ENCODE measurements at places on chromosomes 1 and 21. TPM values are rescaled to one million over a fixed set of nuclear protein-coding genes. Genes with fewer than 3 reads are reported as not detected.

Gene C1orf52
- 13.4 TPM for polyA plus RNA-seq

Gene LCE1D
- not detected for polyA plus RNA-seq

Gene FAM43B
- 0.29 TPM for polyA plus RNA-seq

Gene BOLA1
- 19.2 TPM for polyA plus RNA-seq

Gene NCAM2
- 1.8 TPM for polyA plus RNA-seq

Gene TIE1
- polyA plus RNA-seq, result 9.5 TPM

Gene TIPRL
- polyA plus RNA-seq, result 24.6 TPM

Gene AGT
- polyA plus RNA-seq, result 0.60 TPM

All from sigmoid colon (tissue), 7 donors.